Activated T-cell treated with anti-CD3 and anti-CD28 coated beads for 48 hours (primary cell): ENCODE measurements at places on chromosomes 16 and 17.

- DNase-seq, result no peak
Observed at GRCh38 chr17:12034538-12034937, 13.9 kb downstream of the MAP2K4 start.

DNA sequence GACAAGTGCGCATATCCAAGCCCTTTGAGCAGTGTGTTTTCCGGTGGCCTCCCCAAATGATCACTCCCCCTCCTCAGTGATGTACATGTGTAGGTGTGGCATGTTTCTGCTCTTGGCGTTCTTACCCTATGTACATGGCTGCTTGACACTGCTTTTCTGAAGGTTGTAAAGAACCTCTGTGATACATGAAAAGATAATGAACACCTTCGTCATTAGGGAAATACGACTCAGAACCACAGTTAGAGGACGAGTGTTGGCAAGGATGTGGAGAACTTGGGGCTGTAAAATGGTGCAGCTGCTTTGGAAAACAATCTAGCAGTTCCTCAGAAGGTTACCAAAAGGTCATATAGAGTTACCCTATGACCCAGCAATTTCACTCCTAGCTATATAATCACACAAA, 28.6 kb downstream of the CEP95 start:
- DNase-seq, result no peak

DNA sequence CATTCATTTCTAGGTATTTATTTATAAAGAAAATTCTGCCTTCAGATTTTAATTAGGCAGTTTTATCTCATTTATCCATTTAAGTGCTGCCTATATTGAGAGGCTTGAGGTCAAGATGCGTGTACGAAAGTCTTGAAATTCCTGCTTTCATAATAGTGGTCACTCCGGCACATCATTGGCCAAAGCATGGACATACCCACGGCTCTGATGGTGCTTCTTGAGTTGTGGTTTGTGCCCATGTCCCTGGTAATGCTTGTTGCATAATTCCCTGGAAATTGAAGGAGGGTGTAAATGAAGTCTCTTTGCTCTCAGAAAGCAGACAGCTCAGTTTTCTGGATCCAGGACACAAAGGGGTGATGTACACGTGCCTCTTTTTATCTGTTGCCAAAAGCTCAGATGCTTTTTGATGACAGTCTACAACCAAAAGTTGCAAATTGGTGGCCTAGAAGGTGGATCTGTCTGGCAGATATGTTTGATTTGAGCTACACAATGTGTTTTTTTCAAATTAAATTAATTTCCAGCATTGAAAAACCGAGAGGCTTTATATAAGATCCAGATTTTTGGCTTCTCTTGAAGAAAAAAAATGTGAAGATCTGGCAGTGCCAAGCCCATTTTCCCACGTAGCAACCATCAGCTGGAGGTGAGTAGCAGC, 94.4 kb downstream of the SHISA9 start:
- no peak for DNase-seq

DNA sequence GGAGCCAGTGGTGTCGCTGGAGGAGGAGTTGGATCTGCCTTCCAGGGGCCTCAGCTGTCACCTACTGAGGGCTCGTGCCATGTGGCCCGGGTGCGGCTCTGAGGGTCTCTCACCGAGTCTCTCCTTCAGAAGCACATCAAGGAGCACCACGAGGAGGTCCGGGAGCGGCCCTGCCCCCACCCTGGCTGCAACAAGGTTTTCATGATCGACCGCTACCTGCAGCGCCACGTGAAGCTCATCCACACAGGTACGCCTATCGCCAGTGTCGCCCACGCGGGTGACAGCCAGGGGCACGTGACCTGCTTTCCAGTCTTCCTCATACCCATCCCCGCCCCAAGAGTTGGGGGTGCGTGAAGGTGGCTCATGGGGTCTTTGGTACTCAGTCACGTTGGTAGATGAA, 12.5 kb downstream of the ZNF276 start:
- DNase-seq, result no peak

GRCh38 chr17:73593249-73593965, 50.8 kb downstream of the SDK2 start:
- DNase-seq, result no peak

DNA sequence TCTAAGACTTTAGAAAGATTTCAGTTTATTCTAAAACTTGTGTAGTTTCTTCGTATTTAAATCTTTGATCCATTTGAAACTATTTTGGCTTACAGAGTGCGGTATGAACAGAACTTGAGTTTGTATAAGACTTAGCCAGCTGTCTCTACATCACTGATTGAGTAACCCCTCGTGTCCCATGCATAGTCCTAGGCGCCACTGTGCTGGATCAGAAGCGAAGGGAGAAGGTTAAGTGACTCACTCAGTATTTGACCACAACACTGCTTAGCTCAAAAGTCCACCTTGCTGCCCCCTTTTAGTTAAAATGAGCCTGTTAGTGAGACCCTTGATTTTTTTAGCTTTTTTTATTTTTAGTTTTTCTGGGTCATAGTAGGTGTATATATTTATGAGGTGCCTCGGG, 28.4 kb downstream of the CD300LB start:
- DNase-seq, result no peak

DNA sequence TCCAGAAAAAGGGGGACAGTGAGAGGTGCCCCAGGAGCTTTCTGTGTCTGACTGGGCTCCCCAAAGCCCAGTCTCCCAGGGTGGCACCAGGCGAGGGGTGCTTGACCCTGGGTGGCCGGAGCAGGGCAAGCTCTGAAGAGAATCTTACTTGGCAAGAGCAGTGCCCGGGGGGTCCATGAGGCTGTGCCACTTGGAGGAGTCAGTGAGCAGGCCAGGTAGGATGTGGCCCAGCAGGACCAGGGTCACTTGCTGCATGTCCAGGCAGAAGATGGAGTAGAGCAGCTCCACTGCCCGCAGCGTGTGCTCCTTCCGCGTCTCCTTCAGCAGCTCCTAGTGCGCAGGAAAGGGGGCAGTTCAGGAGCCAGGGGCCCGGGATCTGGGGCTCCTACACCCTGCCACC, 7.3 kb downstream of the CSF3 start:
- no peak for DNase-seq

DNA sequence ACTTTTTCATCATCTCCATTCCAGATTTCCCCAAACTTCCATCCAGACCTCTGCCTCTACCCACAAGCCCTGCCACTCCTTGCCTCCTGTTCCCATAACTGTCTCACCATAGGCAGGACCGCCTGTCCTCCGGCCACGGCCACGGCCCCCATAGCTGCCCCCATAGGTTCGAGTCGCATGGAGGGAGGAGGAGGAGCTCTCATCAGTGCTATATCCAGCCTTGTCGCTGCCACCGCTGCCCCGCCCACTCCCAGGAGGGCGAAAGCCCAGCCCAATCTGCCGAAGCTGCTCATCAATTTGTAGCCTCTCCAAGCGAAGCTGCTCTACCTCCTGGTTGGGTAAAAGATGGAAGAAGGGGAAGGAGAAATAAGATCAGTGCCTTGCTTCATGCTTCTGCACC, 3.4 kb upstream of the SOX15 start:
- DNase-seq, result no peak

DNA sequence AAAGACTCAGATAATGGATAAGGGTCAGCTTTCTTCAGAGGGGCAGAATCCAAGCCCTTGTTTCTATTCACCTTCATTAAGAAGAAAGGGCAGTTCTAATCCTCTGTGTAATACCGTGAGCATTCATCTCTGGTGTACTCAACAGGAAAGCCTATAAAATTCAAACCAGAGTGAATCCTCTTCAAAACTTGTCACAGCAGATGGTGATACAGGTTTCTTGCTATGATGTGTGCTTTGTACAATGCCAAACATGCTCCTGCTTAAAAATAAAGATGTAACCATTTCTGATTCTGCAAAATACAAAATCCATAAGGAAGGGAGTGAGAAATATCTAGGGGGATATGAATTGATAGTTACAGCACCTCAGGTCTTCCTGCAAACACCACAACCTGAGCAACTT, 49.7 kb downstream of the CYTH1 start:
- no peak for DNase-seq

GRCh38 chr16:83682868-83683235, 124.9 kb upstream of the HSBP1 start:
- DNase-seq, result no peak

DNA sequence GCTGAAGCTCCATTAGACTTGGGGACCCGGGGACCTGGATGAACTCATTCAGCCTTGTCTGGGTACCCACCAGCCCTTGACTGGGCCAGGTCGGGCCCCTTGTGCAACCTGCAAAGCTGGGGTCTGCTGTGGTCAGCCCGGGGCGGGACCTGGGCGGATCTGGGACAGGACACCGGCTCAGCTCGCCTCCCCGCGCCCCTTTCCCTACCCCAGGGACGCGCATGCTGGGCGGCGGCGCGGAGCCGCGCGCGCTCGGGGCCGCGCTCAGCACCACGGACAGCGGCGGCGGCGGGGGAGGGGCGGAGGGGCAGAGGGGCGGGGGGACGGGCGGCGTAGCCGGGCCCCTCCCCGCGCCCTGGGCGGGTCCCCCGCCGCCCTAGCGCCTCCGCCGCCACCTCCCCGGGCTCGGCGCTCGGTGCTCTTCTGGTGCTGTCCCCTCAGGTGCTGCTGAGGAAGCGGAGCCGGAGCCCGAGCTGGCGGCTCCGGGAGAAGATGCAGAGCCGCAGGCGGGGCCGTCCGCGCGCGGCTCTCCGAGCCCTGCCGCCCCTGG, 7.4 kb downstream of the ACD start:
- no peak for DNase-seq

DNA sequence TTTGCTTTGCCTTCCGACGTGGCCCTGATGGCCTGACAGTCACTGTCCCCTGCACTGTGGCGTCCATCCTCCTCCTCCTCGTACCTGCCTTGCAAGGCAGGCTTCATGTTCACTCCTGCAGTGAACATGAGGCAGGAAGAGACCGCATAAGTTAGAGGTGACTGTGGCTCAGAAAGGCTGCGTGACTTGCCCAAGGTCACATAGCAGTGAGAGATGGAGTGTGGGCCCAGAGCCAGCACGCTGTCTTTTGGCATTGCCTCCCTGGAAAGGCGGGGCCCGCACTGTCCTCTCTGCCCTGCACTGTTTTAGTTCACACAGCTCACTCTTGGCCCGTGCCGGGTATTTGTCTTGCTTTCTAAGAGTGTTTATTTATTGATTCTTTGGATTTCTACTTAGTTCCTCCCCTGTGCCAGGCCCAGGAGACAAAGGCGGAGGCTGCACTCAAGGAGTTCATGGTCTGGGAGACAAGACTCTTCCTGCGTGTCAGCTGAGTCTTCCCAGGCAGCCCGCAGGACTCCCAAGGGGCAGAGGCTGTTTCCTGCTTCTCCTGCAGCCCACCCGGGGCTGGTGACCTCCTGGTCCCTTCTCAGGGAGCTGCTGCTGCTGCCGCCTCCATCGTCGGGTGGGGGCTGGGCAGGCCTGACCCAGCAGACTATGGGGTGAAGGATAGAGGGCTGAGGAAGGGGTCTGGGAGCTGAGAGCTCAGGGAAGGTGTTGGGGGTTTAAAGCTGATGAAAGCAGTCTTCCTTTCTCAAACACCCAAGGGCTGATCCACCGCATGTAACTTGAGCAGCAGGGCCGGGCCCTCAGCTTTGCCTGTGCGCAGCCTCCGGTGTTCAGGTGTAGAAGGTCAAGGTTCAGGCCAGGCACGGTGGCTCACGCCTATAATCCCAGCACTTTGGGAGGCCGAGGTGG, 12.7 kb downstream of the CYGB start:
- DNase-seq, result no peak

GRCh38 chr17:58565389-58566311, 51.2 kb upstream of the MTMR4 start:
- DNase-seq, result no peak

DNA sequence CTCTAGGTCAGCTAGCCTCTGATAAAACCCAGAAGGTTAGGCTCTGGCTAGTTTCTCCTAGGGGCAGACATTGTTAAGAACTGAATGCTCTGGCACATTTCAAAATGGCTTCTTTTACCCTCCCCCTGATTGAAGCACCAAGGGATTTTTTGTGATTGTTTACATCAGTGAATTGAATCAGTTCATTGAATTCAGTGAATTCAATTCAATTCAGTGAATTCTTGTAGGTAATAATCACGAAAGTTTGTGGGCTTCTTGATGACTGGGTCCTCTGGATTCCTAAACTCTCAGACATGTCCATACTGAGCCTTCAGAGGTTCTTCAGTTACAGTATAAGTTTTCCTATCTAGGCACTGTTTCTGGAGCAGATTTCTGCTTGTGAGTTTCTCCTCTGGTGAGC, 135.2 kb upstream of the ELAC2 start:
- no peak for DNase-seq

DNA sequence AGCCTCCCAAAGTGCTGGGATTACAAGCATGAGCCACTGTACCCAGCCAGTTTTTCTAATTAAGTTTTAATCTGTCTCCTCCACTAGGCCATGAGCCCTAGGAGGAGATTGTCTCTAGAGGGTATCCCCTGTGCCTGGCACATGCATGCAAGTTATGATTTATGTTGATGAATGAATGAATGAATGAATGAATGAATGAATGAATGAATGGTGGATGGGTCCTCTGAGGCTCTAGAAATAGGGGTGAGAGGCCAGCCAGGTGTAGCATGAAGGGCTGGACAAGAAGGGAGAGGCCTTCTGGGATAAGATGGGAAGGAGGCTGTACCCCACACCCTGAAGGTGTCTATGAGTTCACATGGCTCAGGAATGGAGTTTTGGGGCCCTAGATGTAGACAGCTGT, 48.8 kb downstream of the EMP2 start:
- no peak for DNase-seq
